OCI-M1 (cell line): ENCODE measurements at places on chromosomes 2 and 18.

- DNase-seq, result peak; percentile 52
Observed at GRCh38 chr2:73070643-73071359, 711 bp downstream of the SFXN5 start.

GRCh38 chr2:37201208-37201607 lies 4.9 kb downstream of the CEBPZOS start:
- peak; percentile 18 for DNase-seq

DNA sequence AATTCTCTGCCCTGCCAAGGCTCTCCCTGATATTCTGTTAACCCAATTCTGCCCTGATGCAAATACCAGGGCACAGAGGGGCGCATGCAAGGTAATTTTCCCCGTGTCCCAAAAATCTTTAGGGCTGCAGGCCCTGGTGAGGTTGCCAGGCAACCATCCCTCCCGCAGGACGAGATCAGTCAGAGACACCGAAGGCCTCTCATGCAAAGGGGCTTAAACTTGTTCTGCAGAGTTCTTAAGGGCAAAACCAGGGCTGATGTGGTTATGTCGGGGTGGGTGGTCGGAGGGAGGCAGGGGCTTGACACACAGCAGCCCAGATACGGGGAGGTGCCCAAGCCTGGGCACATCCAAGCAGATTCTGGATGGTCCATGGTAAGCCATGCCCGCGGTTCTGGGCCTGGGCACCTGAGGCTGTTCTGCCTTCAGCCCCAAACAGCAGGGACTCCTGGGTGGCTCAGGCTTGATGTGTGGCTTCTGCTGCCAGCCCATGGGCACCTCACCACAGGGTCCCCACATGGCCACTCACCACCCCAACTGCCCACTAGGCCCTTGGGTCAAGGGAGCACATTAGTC lies 27.2 kb downstream of the STEAP3 start:
- no peak for DNase-seq

DNA sequence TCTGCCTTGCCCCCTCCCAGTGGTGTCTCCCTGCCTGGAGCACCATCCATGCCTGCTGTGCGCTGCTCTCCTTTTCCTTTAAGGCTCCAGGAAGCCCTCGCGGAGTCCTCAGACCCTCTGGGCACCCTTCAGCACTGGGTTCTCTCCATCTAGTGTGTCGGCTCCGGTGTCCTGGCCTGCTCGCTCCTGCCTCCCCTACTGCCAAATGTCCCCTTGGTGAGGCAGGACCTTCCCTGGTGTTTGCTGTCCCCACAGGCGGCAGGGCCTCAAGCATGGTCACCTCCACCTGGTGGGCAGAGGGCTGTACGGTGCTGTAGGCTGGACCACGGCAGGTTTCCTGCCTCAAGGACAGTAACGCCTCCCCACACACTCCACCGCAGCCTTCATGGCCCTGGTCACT lies 90.2 kb downstream of the DGKD start:
- DNase-seq, result no peak

GRCh38 chr2:167869200-167869599 lies 378.2 kb downstream of the STK39 start:
- DNase-seq, result peak; percentile 28

DNA sequence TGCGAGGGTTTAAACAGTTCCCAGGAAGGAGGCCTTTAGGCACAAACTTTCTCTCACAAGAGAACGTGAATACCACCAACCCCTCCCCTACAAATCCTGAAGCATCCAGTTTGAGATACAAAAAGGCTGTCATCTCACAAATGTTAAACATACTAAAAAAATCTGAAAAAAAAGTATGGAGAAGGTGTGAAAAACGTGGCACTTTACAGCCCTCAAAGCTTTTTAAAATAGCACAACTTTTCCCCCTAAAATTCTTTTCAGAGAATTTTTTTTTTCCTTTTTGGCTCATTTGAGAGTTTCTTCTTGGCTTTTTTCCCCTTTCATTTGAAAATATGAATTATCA lies 10.1 kb downstream of the ZEB2 start:
- DNase-seq, result no peak

GRCh38 chr2:200274116-200275075 lies 32.1 kb upstream of the SPATS2L start:
- no peak for DNase-seq

DNA sequence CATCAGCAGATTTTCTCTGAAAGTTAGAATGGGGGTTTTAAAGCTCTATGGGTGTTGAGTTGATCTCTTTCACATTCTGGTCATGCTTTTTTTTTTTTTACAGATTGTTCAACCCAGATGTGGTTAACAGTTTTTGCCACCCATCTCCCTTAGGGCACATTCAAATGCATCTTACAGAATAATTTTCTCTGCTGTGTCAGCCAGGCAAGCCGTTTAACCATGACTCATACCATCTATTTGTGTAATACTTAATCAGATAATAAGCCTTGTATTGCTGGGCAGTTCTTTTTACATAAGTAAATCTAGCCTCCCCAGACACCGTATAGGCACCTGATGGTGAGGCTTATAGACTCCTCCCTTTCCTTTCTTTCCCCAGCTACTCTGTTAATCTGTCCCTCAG lies 62.0 kb downstream of the TGIF1 start:
- peak; percentile 92 for DNase-seq

DNA sequence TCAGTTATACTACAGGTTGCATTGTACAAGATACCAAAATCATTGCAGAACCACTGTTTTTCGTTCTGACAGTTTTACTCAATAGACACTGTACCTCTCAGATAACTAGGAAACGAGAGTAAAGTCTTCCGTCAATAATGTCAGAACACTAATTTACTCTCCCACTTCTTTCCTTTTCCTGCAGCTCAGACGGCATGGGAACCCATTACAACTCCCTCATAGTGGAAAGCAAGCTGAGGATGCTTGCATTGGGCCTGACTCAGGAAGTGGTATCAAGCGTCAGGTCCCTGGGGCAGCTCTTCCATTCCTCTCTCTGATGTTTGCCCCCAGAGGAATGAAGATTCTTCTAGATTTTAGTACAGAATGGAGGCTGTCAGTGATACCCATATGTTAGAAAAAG lies 23.9 kb upstream of the FHL2 start:
- DNase-seq, result no peak

- peak; percentile 83 for DNase-seq
Observed at GRCh38 chr18:49814147-49814499, 790 bp upstream of the ACAA2 start.

DNA sequence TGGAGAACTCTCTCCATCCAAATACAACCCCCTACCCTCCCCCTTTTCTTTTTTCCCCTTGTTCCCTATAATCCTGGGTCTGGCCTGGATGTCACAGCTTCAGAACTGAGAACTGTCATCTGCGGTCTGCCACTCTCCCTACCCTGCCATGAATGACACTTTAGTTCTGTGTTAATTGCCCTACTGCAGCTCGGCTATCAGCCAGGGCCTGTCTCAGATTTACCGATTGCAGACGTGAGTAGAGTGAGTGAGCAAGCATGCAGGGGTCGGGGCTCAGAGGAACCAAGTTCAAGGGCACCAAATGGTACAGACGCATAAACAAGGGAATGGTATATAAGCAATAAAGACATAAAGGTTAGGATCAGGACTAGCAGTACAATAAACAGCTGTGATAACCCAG lies 967.8 kb downstream of the BCL11A start:
- no peak for DNase-seq

GRCh38 chr2:205835251-205835791 lies 153.0 kb downstream of the NRP2 start:
- DNase-seq, result no peak

GRCh38 chr2:55843096-55843993 lies 80.2 kb downstream of the EFEMP1 start:
- no peak for DNase-seq

GRCh38 chr2:75018162-75018561 lies 59.7 kb downstream of the POLE4 start:
- DNase-seq, result peak; percentile 0

DNA sequence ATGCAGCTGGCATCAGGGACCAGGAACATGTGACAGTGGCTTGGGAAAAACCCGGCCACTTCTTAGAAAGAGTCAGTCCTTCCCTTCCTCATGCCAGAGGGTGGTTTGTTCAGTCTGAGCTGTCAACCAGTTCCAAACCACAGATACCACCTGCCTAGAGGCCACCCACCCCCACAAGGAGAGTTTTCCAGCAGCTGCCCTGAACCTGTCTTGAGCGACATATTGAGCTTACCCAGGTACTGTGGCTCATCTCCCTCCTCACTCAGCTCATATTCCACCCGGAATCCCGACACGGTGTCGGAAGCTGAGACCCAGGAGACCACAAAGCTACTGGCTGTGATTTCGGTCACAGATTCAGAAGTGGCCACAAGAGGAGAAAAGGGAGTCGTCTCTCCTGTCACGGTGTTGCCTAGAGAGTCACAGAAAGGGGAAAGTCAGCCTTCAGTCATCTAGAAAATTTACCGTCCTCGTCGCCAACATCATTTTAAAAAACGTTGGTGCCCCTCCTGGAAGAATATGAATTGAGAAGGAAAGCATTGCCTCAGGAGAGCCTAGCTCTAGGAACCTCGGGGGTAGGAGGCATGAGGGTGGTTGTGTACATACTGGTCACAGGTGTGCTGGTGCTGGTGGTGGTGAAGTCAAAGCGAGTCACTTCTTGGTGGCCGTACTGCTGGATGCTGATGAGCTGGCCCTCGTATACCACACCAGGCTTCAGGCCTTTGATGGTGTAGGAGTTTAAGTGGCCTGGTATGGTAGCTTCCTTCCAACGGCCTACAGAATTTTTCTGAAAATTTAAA lies 26.3 kb downstream of the FN1 start:
- no peak for DNase-seq

DNA sequence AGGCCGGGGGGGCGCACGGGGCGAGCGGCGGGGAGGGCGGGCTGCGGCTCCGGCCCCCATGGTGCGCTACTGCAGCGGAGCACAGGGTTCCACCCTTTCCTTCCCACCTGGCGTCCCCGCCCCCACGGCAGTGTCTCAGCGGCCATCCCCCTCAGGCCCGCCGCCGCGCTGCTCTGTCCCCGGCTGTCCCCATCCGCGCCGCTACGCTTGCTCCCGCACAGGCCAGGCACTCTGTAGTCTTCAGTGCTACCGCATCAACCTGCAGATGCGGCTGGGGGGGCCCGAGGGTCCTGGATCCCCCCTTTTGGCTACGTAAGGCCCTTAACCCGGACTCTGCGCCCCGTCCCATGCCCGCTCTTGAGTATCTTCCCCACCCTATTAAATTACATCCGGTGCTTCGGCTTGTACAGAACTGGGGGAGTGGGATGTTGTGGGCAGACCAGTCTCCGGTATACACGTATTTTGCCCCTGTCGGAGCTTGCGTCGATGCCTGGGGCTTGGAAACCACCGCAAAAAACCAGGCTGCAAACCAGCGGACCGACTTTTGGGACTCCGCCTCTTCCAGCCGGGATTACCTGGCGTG lies 598 bp upstream of the WBP1 start:
- DNase-seq, result peak; percentile 76

GRCh38 chr18:69261406-69261805 lies 139.3 kb upstream of the DOK6 start:
- DNase-seq, result peak; percentile 10

DNA sequence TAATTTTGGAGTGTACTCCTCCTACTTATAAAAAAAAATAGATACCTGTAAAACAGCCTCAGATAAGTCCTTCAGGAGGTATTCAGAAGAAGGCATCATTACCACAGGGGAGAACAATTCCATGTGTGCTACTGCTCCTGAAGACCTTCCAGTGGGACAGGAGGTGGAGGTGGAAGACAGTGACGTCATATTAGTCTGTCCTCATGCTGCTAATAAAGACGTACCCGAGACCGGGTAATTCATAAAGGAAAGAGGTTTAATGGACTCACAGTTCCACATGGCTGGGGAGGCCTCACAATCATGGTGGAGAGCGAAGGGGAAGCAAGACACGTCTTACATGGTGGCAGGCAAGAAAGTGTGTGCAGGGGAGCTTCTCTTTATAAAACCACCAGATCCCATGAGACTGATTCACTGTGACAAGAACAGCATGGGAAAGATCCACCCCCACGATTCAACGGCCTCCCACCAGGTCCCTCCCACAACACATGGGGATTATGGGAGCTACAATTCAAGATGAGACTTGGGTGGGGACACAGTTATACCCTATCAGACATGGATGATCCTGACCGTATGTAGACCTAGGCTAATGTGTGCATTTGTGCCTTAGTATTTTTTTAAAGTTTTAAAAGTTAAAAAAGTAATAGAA lies 98.4 kb downstream of the NDUFA10 start:
- DNase-seq, result peak; percentile 21

- DNase-seq, result no peak
Observed at GRCh38 chr2:202122163-202122540, 49.1 kb downstream of the KIAA2012 start.

- peak; percentile 39 for DNase-seq
Observed at GRCh38 chr2:235106874-235107639, 155.2 kb downstream of the SH3BP4 start.

GRCh38 chr2:220114443-220114842 lies 487.0 kb downstream of the SLC4A3 start:
- no peak for DNase-seq

DNA sequence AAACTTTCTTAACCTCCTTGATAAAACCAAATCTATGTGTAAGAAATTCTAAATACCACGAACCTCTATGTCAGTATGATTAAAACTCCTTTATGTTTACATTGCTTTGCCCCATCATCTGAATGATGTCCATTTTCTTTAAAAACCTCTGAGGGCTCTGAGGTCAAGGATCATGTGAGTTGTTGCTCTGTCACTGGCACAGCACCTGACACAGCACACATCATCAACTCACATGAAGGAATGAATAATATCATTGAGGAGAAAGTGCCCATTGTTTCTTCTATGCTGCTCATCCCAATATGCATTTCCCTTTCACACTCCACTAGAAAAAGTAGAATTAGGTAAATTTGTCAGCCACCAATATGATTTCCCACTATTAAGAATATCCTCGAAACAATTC lies 1178.7 kb upstream of the NRXN1 start:
- no peak for DNase-seq

GRCh38 chr2:61255580-61256437 lies 93.8 kb downstream of the C2orf74 start:
- DNase-seq, result peak; percentile 24

GRCh38 chr2:219435701-219436100 lies 1.1 kb downstream of the SPEG start:
- DNase-seq, result no peak

DNA sequence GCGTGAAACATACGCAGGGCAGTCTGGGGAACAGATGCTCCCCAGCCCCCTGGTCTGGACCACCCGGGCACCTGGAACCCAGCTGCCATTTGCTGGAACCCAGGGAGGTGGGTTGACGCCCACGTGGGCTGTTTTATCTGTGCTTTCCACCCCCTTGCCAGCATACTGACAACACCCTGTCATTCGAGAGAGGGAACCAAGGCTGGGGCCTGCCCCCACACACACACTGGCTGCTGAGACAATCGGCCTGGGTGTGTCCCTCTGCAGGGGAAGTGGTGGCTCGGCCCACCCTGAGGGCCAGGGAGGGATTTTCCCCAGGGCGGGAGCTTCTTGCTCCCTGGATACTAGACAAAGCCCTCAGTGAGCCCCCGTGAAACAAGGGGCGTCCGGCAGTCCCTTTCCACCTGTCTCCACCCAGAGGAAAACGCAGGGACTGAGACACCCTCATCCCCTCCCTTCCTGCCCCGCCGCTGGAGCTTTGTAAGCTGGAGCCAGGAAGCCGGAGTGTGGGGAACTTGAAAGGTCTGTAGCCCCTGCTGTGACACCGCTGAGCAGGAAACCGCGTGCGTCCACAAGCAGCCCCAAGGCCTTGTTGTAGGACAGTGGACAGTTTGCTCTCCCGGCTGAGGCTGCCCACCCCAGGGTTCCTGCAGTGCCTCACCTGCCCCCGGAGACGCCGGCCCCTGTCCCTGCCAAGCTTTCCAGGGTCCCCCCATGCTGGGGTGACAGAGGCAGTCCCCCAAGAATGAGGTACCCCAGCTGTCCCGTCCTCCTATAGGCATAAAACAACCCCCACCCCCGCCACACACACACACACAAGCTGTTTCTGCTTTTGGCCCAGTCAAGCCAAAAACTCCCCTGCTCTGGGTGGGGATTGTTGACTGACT lies 14.1 kb upstream of the KLF11 start:
- peak; percentile 90 for DNase-seq
